ENCODE measurements at places on chromosomes 12 and 14.

DNA sequence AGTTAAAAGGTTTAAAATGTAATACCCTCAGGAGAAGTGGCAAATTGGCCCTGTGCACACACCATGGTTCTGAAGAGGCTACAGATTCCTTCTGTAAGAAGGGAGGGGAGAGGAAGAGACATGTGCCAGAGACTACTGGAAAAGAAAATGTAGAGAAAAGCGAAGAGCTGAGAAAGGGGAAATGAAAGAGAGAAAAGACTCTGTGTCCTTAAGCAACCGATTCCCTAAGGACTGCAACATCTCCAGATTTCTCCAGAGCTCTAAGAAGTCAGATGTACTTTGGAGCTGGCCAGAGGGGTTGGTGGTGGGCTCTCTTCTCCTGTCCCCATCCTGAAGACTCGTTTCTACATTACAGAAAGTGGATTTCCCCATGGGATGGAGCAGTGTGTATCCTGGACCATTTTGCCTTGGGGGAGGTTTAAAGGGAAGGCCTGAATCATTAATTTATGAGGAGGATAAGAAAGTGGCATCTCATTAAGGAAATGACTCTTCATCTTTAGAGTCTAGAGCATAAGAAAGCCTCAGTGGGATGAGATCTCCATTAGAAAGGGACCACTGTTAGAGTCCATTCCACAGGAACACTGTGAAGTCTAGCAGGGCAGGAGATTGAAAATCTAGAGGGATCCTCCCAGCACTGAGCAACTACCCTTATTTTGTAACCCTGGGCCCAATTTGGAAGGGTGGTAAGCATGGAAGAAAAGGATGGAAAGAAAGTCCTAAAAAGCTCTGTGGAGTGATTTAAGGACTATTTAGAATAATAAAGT, 45.5 kb upstream of the FUT8 start:
- no peak for DNase-seq

DNA sequence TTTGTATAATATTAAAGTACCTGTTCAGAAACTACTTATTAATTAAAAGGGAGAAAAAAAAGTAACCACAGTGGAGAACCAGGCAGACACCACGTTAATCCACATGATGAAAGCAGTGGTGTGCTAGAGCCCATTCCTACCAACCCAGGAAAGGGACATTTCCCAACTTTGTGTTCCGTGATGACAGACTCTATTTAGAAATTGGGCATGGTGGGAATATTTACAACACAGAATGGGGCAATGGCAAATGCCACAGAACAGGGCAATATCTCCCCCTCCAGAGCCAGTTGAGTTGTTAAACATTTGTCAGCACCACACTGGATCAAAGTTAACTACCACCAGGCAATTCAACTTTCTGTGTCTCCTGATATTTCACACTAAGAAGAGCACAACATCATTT, 1.2 kb upstream of the HIGD1C start:
- no peak for DNase-seq

- no peak for DNase-seq
Measured at GRCh38 chr14:67191768-67192290, 2.6 kb downstream of the GARIN2 start.

DNA sequence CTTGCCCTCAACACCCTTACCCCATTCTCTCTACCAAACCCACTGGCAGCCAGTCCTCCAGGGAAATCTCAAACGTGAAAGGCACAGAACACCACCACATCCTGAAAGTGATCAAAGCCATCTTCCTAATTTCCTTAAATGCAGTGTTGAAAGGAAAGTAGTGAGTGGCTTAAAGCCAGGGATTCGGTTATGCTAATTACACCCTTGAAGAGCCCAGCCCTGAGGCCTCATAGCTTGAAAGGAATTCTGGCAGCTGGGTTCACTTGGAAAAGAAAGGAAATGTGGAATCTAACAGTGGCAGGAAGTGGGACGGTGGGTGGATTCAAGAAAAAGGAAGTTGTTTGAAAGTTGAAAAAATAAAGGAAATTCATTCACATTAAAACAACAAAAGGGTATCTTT, 73.0 kb upstream of the FICD start:
- no peak for DNase-seq

- DNase-seq = no peak
Measured at GRCh38 chr14:74308695-74309094, 6.0 kb upstream of the ABCD4 start.

DNA sequence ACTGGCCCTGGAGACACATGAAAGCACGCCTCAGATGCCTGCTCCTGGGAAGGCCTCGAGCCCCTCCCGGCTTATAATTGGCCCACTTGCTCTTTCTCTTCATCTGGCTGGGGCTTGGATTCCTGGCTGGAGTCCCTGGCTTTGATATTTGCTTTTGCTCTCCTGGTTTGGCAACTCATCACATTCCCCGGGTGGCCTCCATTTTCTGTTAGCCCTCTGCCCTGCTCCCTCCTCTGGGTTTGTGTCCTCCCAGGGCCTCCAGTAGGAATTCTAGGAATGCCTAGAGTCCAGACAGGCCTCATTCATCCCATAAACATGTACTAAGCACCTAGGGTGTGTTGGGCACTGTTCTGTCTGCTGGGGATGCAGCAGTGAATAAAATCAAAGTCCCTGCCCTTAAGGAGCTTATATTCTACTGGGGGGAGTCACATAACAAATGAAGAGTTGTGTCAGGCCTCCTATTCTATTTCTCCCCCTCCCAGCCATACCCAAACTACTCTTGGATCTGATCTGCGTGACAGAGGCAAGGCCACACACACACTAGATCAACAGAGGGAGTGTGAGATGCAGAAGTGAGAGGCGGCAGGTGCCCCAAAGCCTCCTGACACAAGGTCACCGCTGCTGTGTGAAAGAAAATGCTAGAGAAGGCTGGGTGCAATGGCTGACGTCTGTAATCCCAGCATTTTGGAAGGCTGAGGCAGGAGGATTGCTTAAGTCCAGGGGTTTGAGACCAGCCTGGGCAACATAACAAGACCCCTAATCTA, 21.3 kb upstream of the TSPAN9 start:
- DNase-seq = no peak

GRCh38 chr12:45893240-45893639, 97.1 kb downstream of the SCAF11 start:
- peak; percentile 17 for DNase-seq

GRCh38 chr14:77158175-77158881, 16.7 kb upstream of the ZDHHC22 start:
- DNase-seq = no peak

- no peak for DNase-seq
Measured at GRCh38 chr12:54276368-54276767, 3.6 kb downstream of the CBX5 start.

GRCh38 chr14:79972230-79972629, 239.1 kb downstream of the DIO2 start:
- no peak for DNase-seq

- peak; percentile 45 for DNase-seq
Measured at GRCh38 chr14:93994919-93995682, 2.0 kb upstream of the CCDC197 start.

GRCh38 chr12:28937196-28937595, 211.9 kb upstream of the FAR2 start:
- no peak for DNase-seq

GRCh38 chr12:52675301-52675701, 4.9 kb downstream of the KRT1 start:
- DNase-seq = no peak

DNA sequence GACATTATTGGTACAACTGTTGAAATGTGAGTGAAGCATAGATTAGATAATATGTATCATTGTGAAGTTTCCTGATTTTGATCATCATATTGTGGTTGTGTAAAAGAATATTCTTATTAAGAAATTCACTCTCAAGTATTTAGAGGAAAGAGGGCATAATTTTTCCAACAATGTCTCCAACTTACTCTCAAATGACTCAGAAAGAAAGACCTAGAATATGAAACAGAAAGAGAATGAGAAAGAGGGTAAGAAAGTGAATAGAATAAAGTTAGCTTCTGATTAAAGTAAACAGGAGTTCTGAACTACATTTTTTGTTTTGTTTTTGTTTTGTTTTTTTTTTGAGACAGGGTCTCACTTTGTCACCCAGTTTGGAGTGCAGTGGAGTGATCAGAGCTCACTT, 123.0 kb downstream of the CPNE8 start:
- no peak for DNase-seq

GRCh38 chr12:108906971-108907370, 27.1 kb downstream of the DAO start:
- DNase-seq = no peak

GRCh38 chr14:104689881-104690711, 678 bp downstream of the INF2 start:
- DNase-seq = peak; percentile 41

Measured in HT-29 (cell line).